ENCODE measurements at places on chromosomes 6 and 20. TPM values are rescaled to one million over a fixed set of nuclear protein-coding genes. Genes with fewer than 3 reads are reported as not detected.

GRCh38 chr6:1581120-1581991 is 28.4 kb upstream of the FOXC1 start:
- peaks cover 2% of the 10 kb centered on the region for H3K4me1 ChIP-seq
- no peaks in the 10 kb centered on the region for H3K36me3 ChIP-seq
- H3K27me3 ChIP-seq: no peaks in the 10 kb centered on the region
- H3K27ac ChIP-seq: no peak overlapping the region

- H3K27me3 ChIP-seq: no peaks in the 10 kb centered on the region
- H3K36me3 ChIP-seq: no peaks in the 10 kb centered on the region
- DNase-seq: no peak
- H3K4me1 ChIP-seq: peaks cover 3% of the 10 kb centered on the region
- H3K4me3 ChIP-seq: no peak overlapping the region
- H3K27ac ChIP-seq: no peak overlapping the region
Measured at GRCh38 chr20:9926007-9926406, 87.1 kb upstream of the PAK5 start.

GRCh38 chr6:19160081-19160730 is 677.0 kb upstream of the ID4 start:
- no peaks in the 10 kb centered on the region for H3K4me1 ChIP-seq
- H3K27me3 ChIP-seq: no peaks in the 10 kb centered on the region
- H3K27ac ChIP-seq: no peak overlapping the region
- no peak overlapping the region for H3K4me3 ChIP-seq

DNA sequence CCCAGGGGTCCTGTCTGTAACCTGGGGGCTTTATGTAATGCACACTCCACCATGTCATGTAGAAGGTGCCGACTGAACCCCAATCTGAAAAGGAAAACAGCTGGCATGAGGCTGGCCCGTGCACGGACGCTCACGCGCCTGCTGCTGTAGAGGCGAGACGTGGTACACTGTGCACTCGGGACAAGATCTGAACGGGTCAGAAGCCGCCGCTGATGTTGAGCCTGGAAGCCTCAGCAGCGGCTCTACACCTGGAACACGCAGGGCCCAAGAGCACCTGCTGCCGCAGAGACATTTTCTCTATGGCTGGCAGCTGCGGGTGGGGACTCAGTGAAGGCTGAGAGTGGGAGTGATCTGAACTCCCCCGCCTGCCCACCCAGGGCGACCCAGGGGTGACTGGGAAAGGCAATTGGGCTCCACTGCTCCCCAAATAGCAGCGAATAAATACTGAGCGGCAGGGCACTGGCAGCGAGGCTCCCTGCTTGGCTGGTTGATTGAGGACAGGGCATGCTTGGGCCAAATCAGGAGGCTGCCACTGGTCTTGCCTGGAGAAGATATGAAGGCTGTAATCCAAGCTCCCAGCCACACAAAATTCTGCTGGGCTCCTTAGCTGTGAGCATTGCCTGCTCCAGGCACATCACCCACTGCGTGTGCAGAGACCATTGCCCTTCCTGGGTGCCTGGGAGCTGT is 2.5 kb upstream of the OGFR start:
- no peak overlapping the region for H3K4me3 ChIP-seq
- no peaks in the 10 kb centered on the region for H3K27me3 ChIP-seq
- H3K27ac ChIP-seq: no peak overlapping the region
- H3K4me1 ChIP-seq: no peaks in the 10 kb centered on the region
- H3K36me3 ChIP-seq: peaks cover 15% of the 10 kb centered on the region
- no peak for DNase-seq

DNA sequence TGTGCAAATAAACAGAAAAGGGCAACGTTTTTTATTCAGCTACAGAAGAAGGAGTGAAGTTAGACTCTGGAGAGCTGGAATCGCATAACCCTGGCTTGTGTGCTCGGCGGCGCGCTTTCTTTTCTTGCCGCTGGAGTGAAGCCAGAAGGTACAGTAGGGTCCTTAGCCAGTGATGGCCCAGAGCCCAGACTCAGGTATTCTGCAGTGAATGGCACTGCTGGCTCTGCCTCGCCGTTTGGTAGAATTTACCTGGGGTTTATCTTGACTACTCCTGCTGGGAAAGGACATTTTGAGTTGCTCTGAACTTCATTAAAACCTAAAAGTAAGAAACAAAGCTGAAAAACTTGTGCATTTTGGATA is 56.9 kb upstream of the TIAM2 start:
- H3K36me3 ChIP-seq: no peaks in the 10 kb centered on the region
- peak; percentile 26 for DNase-seq
- no peak overlapping the region for H3K4me3 ChIP-seq
- no peak overlapping the region for H3K27ac ChIP-seq

The AKAP7 gene
- total RNA-seq: 25.0 TPM

- H3K27me3 ChIP-seq: no peaks in the 10 kb centered on the region
- no peak overlapping the region for H3K4me3 ChIP-seq
- no peaks in the 10 kb centered on the region for H3K36me3 ChIP-seq
- peak; percentile 77 for DNase-seq
- H3K27ac ChIP-seq: peak overlapping the region; percentile 76
Measured at GRCh38 chr6:158708239-158708638, 58.4 kb downstream of the SYTL3 start.

The VPS52 gene
- 46.5 TPM for total RNA-seq

The TUBB1 gene
- 0.64 TPM for total RNA-seq

DNA sequence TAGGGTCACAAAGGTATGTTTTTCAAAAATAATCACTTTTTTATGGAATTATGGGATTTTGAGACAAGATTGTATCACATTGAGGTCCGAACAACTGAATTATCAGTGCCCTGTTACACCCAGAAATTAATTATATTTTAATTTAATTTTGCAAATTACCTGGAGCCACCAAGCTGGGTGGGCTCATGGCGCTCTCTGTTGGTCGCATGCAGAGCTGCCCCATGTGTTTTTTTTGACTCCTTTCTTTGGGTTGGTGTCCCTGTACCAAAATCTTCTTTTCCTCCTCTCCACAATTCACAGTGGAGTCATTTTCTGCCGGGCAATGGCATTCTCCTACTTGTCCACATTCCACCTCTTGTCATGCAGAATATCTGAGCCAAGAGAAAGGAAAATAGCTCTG is 38.9 kb upstream of the FRMD1 start:
- H3K36me3 ChIP-seq: no peaks in the 10 kb centered on the region
- no peak for DNase-seq
- H3K4me1 ChIP-seq: no peaks in the 10 kb centered on the region
- no peaks in the 10 kb centered on the region for H3K27me3 ChIP-seq

- no peaks in the 10 kb centered on the region for H3K36me3 ChIP-seq
- no peak for DNase-seq
Measured at GRCh38 chr6:29332676-29333075, 31.2 kb downstream of the OR14J1 start.

The ISM1 gene
- total RNA-seq: 13.6 TPM

DNA sequence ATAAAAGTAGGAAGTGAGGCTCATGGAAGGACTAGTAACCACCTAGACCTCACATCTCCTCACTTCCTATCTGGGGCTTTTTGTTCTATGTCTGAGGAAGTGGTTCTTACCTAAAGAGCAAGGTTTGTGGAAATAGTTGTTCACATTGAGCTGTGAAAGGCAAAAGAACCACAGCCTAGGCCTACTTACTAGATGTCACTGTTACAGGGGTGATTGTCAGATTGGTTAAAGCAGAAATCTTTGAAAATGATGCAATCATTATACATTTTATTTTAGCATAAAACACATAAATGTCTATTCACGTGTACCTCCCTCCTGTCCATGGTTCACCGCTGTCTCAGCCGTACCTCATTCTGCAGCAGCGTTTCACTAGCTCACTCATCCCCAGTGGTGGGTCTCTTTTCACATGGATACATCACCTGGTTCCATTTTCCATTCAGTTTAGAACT is 268.8 kb downstream of the TMEM242 start:
- H3K36me3 ChIP-seq: no peaks in the 10 kb centered on the region
- DNase-seq: no peak
- H3K27me3 ChIP-seq: no peaks in the 10 kb centered on the region
- peaks cover 14% of the 10 kb centered on the region for H3K4me1 ChIP-seq

DNA sequence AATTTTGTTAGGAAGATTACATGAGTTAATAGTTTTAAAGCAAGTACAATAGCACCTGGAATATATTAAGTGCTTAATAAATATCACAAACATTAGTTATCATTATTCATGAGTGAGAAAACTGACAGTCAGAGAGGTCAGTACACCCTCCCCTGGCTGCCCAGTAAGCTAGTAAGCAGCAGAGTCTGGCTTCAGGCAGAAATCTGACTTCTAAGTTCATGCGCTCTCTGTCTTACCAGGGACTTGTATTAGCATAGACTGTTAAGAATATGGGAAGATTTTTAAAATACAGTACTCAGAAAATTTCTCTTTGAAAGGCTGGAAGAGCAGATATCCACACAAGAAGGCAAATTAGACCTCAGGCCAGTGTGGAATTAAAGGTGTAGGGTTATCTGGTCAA is 40.8 kb downstream of the BCAS1 start:
- no peak overlapping the region for H3K4me3 ChIP-seq
- DNase-seq: no peak
- H3K36me3 ChIP-seq: no peaks in the 10 kb centered on the region
- no peak overlapping the region for H3K27ac ChIP-seq
- H3K27me3 ChIP-seq: no peaks in the 10 kb centered on the region
- no peaks in the 10 kb centered on the region for H3K4me1 ChIP-seq

The SLC17A9 gene
- 2.4 TPM for total RNA-seq

- peak within 1 kb of the TSS; percentile 86 for H3K27ac ChIP-seq
- H3K27me3 ChIP-seq: no peaks in the 10 kb centered on the region
- H3K36me3 ChIP-seq: peaks cover 15% of the 10 kb centered on the region
Measured at GRCh38 chr6:109455437-109456110, at the start of gene MICAL1. Gene MICAL1, minus strand, starts transcription at chr6:109455772. Its CDS starts 1,576 bp downstream, at chr6:109454196.

GRCh38 chr20:46347841-46348803 is 39.8 kb upstream of the CDH22 start:
- H3K36me3 ChIP-seq: peaks cover 27% of the 10 kb centered on the region
- no peak for DNase-seq
- H3K4me3 ChIP-seq: no peak overlapping the region

- no peaks in the 10 kb centered on the region for H3K27me3 ChIP-seq
- H3K27ac ChIP-seq: no peak overlapping the region
- H3K4me1 ChIP-seq: no peaks in the 10 kb centered on the region
- no peaks in the 10 kb centered on the region for H3K36me3 ChIP-seq
- DNase-seq: no peak
Measured at GRCh38 chr6:79463621-79464050, 73.6 kb downstream of the LCA5 start.

GRCh38 chr20:59331721-59332329 is 31.4 kb downstream of the EDN3 start:
- no peaks in the 10 kb centered on the region for H3K4me1 ChIP-seq
- DNase-seq: peak; percentile 39
- no peak overlapping the region for H3K4me3 ChIP-seq
- peaks cover 7% of the 10 kb centered on the region for H3K27me3 ChIP-seq

DNA sequence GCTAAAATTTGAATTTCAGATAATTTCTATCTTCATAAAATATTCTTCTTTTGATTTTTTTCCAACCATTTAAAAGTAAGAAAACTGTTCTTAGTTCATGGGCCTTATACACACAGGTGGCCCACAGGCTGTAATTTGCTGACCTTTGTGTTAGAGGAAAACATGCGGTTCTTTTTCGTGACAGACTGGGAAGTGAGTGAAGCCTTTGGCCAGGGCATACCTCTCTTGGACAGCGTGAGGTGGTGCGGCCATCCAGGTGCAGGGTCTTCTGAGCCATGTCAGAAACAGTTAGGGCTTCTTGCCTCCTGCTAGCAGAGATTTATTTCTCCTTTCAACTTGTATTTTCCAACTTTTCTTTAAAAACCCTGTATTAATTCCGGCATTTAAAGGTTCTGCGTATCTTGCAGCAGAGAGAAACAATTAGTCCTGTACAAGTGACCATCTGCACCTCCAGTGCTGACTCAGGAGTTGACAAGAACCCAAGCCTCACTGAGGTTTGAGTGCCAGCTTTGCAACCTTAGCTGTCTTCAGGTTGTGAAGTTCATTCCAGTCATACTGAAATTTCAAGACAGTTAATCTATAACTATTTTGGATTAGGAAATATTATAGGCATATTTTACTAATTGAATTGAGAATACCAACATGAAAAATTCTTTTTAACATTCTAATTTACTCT is 177.8 kb downstream of the LY86 start:
- H3K36me3 ChIP-seq: no peaks in the 10 kb centered on the region
- no peaks in the 10 kb centered on the region for H3K4me1 ChIP-seq
- DNase-seq: no peak
- no peak overlapping the region for H3K4me3 ChIP-seq

The SLC16A10 gene
- total RNA-seq: 9.2 TPM

The METTL24 gene
- total RNA-seq: 3.7 TPM

The HLA-DPB1 gene
- 69.8 TPM for total RNA-seq

GRCh38 chr6:126195625-126196236 is 144.2 kb upstream of the CENPW start:
- no peaks in the 10 kb centered on the region for H3K4me1 ChIP-seq
- DNase-seq: no peak
- H3K27ac ChIP-seq: no peak overlapping the region
- H3K27me3 ChIP-seq: no peaks in the 10 kb centered on the region
- no peaks in the 10 kb centered on the region for H3K36me3 ChIP-seq

- H3K4me3 ChIP-seq: no peak overlapping the region
- H3K4me1 ChIP-seq: no peaks in the 10 kb centered on the region
- DNase-seq: no peak
Measured at GRCh38 chr6:92047860-92048259, 1371.5 kb downstream of the EPHA7 start.

- H3K4me1 ChIP-seq: no peaks in the 10 kb centered on the region
- DNase-seq: no peak
- no peaks in the 10 kb centered on the region for H3K27me3 ChIP-seq
- H3K27ac ChIP-seq: no peak overlapping the region
- no peak overlapping the region for H3K4me3 ChIP-seq
- H3K36me3 ChIP-seq: no peaks in the 10 kb centered on the region
Measured at GRCh38 chr6:82072121-82072521, 175.4 kb downstream of the IBTK start.

The SNAI1 gene
- total RNA-seq: 3.6 TPM

The EFCAB8 gene
- 0.57 TPM for total RNA-seq

The VGLL2 gene
- not detected for total RNA-seq

- H3K4me3 ChIP-seq: no peak overlapping the region
- no peaks in the 10 kb centered on the region for H3K4me1 ChIP-seq
- no peak for DNase-seq
- no peaks in the 10 kb centered on the region for H3K36me3 ChIP-seq
Measured at GRCh38 chr20:43252761-43253160, 63.1 kb upstream of the PTPRT start.

DNA sequence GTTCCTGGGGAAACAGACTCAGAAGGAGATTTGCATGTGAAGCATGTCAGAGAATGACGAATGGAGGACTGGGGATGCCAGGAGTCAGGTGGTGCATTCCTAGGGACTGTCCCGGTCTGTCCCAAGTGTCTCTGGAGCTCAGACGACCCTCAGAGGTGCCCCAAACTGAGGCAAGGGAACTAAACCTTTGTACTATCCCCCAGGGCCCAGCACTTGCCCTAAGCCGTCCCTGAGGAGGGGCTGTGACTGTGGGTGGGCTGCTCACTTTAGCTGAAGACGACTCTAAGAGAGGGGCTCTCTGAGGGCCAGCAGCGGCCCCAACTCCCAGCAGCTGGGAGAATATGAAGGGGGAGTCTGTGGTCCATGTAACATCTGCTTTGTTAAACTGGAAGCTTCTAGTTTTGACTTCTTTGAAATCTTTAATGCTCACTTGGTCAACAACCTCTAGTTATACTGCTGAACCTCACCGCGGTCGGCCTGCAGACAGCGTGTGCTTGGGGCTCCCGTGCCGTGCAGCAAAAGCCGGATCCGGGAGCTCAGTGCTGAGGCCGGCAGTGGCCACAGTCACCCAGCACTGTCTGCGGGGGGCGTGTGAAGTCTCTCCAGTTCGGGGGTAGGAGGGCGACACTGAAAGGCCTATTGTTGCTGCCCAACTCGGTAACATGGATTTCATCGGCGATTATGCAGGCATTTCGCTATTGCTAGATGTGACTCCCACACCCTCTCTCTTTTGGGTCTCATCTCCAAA is 34.2 kb downstream of the TUBB2B start:
- DNase-seq: no peak
- no peaks in the 10 kb centered on the region for H3K36me3 ChIP-seq
- no peak overlapping the region for H3K27ac ChIP-seq

Measured in lung (tissue), 17 donors.